ENCODE measurements at places on chromosomes 12 and 14. TPM values are rescaled to one million over a fixed set of nuclear protein-coding genes. Genes with fewer than 3 reads are reported as not detected.

DNA sequence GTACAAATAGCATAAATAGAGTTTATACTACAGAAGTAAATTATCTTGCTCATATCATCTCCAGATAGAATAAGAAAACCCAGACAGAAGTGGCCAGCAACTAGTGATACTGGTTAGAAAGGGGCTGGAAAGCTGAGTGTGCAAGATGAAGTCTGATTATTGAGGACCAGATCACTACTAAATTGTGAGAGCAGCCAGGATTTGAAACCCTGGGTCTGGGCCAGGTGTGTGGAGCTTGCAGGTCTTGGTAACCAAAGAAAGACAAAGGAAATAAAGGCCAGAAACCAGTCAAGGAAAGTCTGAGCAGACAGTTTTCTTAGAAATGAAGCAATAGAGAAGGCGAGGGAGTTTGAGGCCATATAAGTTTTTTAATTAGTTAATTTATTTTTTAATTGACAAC lies 611.8 kb downstream of the ETNK1 start:
- H3K4me1 ChIP-seq, result peaks cover 4% of the 10 kb centered on the region
- H3K27ac ChIP-seq, result no peak overlapping the region
- no peaks in the 10 kb centered on the region for H3K27me3 ChIP-seq

PSME2 gene
- 54.0 TPM for total RNA-seq

GRCh38 chr14:72629534-72629933 lies 264.4 kb downstream of the DPF3 start:
- DNase-seq, result no peak
- no peak overlapping the region for H3K27ac ChIP-seq
- no peaks in the 10 kb centered on the region for H3K36me3 ChIP-seq
- no peaks in the 10 kb centered on the region for H3K27me3 ChIP-seq
- no peak overlapping the region for H3K4me3 ChIP-seq

GRCh38 chr12:40717576-40717975 lies 25.3 kb downstream of the CNTN1 start:
- no peak for DNase-seq
- H3K27ac ChIP-seq, result no peak overlapping the region
- H3K36me3 ChIP-seq, result no peaks in the 10 kb centered on the region
- H3K4me3 ChIP-seq, result no peak overlapping the region
- no peaks in the 10 kb centered on the region for H3K4me1 ChIP-seq

GRCh38 chr12:110182281-110182680 lies 58.1 kb downstream of the IFT81 start:
- no peaks in the 10 kb centered on the region for H3K27me3 ChIP-seq
- H3K4me1 ChIP-seq, result no peaks in the 10 kb centered on the region
- H3K4me3 ChIP-seq, result no peak overlapping the region
- DNase-seq, result no peak
- peaks cover 5% of the 10 kb centered on the region for H3K36me3 ChIP-seq
- no peak overlapping the region for H3K27ac ChIP-seq

DNA sequence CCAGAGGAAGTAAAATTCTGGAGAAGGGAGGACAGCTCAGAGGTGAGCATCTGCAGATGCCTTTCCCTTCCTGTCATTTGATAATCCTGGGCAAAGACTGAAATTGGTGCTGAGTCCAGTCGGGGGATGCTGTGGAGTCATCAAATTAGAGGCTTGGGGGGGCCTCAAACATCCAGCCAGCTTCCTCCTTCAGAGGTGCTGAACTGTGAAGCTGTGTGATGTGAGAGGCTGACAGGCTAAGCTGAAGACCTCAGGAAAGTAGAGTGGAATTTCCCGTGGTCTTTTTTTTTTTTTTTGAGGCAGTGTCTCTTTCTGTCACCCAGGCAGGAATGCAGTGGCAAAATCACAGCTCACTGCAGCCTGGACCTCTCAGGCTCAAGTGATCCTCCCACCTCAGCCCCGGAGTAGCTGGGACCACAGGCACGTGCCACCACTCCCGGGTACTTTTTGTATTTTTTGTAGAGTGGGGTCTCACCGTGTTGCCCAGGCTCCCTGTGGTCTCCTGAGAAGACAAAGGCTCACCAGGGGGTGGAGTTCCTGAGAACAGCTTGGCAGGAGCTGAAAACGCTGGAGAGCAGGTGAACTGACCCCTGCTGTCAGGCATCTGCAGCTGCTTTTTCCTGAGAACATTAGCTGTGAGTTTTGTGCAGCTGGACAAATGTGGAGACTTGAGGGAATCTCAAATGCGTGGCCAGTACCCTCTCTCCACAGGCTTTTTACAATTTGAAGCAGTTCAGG lies 6.1 kb upstream of the TCL1B start:
- peak; percentile 58 for DNase-seq
- H3K4me3 ChIP-seq, result no peak overlapping the region
- H3K36me3 ChIP-seq, result no peaks in the 10 kb centered on the region
- H3K4me1 ChIP-seq, result peaks cover 4% of the 10 kb centered on the region

TESPA1 gene
- total RNA-seq, result not detected

DNA sequence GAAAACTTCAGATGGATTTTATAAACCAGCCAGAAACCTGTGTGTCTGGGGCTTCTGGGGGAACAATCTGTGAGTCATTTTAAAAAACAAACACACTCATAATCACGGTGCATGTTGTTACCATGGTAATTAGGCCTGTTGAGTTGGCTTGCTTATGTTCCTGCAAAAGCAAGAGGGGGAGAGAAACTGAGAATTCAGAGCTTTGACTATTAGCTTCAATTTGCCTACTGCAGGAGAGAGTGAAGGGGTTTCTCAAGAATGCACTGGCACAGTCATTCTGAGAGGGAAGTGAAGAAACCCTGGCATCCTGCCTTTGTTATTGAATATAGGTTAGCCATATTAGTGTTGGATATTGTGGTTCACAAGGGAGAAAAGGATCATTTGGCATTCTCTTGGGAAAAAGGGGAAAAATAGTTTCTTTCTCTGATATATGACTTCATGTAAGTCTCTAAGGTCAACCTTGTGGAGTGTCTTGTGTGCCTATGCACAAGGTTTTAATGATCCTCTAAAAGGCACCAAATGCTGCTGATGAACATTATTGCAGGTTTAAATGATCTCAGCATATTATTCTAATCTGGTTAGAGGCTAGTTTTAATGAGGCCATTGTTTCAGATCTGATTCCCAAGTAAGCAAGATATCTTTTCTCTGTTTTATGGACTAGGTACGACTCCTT lies 12.9 kb downstream of the GNG2 start:
- H3K27me3 ChIP-seq, result no peaks in the 10 kb centered on the region
- H3K4me3 ChIP-seq, result no peak overlapping the region
- no peak overlapping the region for H3K27ac ChIP-seq

DNA sequence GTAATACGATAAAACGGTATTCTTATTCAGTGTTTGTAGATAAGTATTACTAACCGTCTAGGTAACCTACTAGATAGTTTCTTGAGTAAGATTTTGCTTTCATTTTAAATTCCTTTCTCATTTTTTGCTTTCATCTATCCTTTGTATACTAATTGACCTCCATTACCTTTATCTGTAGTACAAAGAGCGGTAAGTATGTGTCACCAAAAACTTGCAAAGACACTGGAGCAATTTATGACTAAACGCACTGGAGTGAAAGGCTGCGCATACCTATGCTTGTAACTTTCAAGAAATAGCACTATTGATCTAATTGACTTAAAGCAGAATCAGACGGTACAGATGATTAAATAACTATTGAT lies 1.7 kb downstream of the ARHGAP5 start:
- H3K27ac ChIP-seq, result no peak overlapping the region
- DNase-seq, result no peak
- H3K4me3 ChIP-seq, result peak overlapping the region; percentile 67
- no peaks in the 10 kb centered on the region for H3K27me3 ChIP-seq
- H3K4me1 ChIP-seq, result peaks cover 43% of the 10 kb centered on the region
- no peaks in the 10 kb centered on the region for H3K36me3 ChIP-seq

- H3K36me3 ChIP-seq, result no peaks in the 10 kb centered on the region
- DNase-seq, result no peak
- no peak overlapping the region for H3K27ac ChIP-seq
Measured at GRCh38 chr12:34301251-34302130, 279.2 kb downstream of the ALG10 start.

- H3K27ac ChIP-seq, result no peak overlapping the region
- H3K4me3 ChIP-seq, result no peak overlapping the region
- no peak for DNase-seq
- H3K36me3 ChIP-seq, result no peaks in the 10 kb centered on the region
- no peaks in the 10 kb centered on the region for H3K27me3 ChIP-seq
Measured at GRCh38 chr14:97603201-97603600, 806.0 kb downstream of the VRK1 start.
